ENCODE measurements at places on chromosomes 7 and 10. TPM values are rescaled to one million over a fixed set of nuclear protein-coding genes. Genes with fewer than 3 reads are reported as not detected.

VSTM4 gene
- 10.2 TPM for polyA plus RNA-seq

SGMS1 gene
- 22.8 TPM for polyA plus RNA-seq

ZNF511 gene
- 20.9 TPM for polyA plus RNA-seq

SHH gene
- 7.5 TPM for polyA plus RNA-seq

ZP3 gene
- polyA plus RNA-seq, result 2.9 TPM

ABCC2 gene
- 94.3 TPM for polyA plus RNA-seq

SVOPL gene
- 6.4 TPM for polyA plus RNA-seq

VAX1 gene
- polyA plus RNA-seq, result not detected

ZPBP gene
- 0.06 TPM for polyA plus RNA-seq

BUD31 gene
- polyA plus RNA-seq, result 72.8 TPM

NXPH1 gene
- 0.06 TPM for polyA plus RNA-seq

SLC13A1 gene
- polyA plus RNA-seq, result 1.7 TPM

IGFBP3 gene
- polyA plus RNA-seq, result 115 TPM

PRRT4 gene
- polyA plus RNA-seq, result 0.73 TPM

ZNF467 gene
- 6.0 TPM for polyA plus RNA-seq

SP8 gene
- polyA plus RNA-seq, result not detected

NCF1 gene
- 3.1 TPM for polyA plus RNA-seq

CALML5 gene
- not detected for polyA plus RNA-seq

TMEM229A gene
- 3.7 TPM for polyA plus RNA-seq

ENKUR gene
- 2.6 TPM for polyA plus RNA-seq

ARMC3 gene
- polyA plus RNA-seq, result 0.52 TPM

TFR2 gene
- polyA plus RNA-seq, result 2.7 TPM

PDZD7 gene
- 95.8 TPM for polyA plus RNA-seq

CYP2C8 gene
- polyA plus RNA-seq, result 2.6 TPM

GPC2 gene
- 3.9 TPM for polyA plus RNA-seq

ZNF398 gene
- 11.1 TPM for polyA plus RNA-seq

SLC16A12 gene
- polyA plus RNA-seq, result 1.1 TPM

CYP3A7 gene
- polyA plus RNA-seq, result 1.8 TPM

SYCE1 gene
- 0.51 TPM for polyA plus RNA-seq

PKD2L1 gene
- 0.48 TPM for polyA plus RNA-seq

ALDH18A1 gene
- polyA plus RNA-seq, result 209 TPM

Data from large intestine (tissue), 12 donors.